Stimulated activated CD4-positive, alpha-beta T cell treated with anti-CD3 and anti-CD28 coated beads, Interleukin-15, amount 100 ng/mL, for 1 hour (primary cell): ENCODE measurements at places on chromosomes 16 and 17.

DNA sequence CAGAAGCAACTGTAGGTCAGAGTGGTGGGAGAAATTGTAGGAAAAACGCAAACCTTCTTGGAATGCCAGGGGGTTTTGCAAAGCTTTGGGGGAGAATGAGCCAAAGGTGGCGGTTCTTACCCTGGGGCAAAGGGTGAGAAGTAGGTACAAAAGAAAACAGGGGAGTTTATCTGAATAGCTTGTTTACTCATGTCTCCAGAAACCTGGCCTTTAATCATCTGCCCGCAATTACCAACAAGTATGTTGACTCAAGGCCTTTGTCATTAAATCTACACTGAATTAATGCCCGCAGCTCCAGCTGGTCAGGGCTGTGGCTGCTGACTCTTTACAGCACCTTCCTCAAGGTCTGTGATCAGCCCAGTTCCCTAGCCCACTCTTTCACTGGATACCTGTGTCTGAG lies 320.1 kb downstream of the CBLN1 start:
- DNase-seq: no peak

DNA sequence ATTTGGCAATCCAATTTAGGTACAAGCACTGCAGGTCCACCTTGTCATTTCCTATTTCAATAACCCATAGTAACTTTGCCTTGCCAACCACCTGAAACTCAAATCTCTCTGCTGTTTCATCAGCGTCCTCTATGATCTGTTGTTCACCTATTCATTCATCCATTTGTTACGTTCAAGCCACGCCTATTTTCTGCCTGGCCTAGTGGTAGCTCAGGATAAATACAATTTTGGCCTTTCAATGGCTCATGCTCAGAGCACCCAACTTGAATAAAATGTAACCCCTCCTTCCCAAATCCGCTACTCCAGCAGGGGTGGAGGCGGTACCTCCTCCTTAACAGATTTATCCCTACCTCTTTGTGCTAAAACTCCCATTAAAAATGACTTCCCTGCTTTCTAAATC lies 3.6 kb upstream of the FBXO47 start:
- no peak for DNase-seq

DNA sequence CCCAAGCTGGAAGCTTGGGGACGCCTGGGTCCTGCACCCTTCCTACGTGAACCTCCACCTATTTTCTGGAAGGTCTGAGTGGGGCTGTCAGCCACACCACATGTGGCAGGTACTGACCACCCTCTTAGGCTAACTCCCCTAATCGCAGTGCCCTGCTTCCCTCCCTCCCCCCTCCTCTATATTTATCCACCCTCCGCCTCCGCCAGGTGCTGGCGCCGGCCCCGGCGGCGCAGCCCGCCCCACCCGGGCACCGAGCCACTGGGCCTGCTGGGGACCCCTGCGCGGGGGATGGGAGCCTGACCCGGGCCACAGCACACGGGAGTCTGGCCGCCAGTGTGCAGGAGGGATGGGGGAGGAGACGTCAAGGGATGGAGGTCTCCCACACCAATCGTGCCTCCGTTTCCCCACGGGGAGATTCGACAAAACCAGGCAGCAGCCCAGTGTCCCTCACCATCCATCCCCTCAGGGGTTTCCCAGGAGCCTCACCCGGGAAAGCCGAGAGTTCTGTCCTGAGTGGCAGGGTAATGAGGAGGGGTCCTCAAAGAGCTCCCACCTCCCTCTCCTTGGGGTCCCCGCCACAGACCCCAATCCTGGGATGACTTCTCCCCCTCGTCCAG lies 1.3 kb downstream of the PLEKHH3 start:
- no peak for DNase-seq

DNA sequence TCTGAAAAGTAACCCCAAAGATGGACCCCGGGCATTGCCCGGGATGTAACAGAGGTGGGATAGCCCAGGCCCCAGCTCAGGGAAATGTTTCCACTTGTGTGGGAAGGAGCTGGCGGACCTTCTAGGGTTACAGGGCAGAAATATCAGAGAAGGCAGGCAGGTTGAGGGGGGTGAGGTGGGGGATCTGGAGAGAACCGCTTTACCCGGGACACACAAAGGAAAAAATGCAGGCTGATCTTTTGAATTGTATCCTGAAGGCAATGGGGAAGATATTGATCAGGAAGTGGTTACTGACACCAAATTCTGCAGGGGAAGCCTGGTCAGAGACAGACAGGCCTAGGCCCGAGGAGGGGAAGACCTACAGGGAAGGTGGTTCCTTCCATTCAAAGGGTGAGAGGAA lies 3.5 kb downstream of the SLC47A1 start:
- DNase-seq: no peak
